ENCODE measurements at places on chromosomes 6 and 20. TPM values are rescaled to one million over a fixed set of nuclear protein-coding genes. Genes with fewer than 3 reads are reported as not detected.

GRCh38 chr6:146787876-146788508 is 189.2 kb downstream of the ADGB start:
- H3K36me3 ChIP-seq: no peaks in the 10 kb centered on the region
- H3K27ac ChIP-seq: no peak overlapping the region
- no peaks in the 10 kb centered on the region for H3K4me1 ChIP-seq
- no peak overlapping the region for H3K4me3 ChIP-seq
- peaks cover 3% of the 10 kb centered on the region for H3K27me3 ChIP-seq

GRCh38 chr20:47204008-47204849 is 152.3 kb downstream of the ZMYND8 start:
- H3K27ac ChIP-seq: no peak overlapping the region
- H3K4me3 ChIP-seq: no peak overlapping the region
- no peaks in the 10 kb centered on the region for H3K4me1 ChIP-seq
- DNase-seq: no peak
- peaks cover 4% of the 10 kb centered on the region for H3K36me3 ChIP-seq
- H3K27me3 ChIP-seq: no peaks in the 10 kb centered on the region

DNA sequence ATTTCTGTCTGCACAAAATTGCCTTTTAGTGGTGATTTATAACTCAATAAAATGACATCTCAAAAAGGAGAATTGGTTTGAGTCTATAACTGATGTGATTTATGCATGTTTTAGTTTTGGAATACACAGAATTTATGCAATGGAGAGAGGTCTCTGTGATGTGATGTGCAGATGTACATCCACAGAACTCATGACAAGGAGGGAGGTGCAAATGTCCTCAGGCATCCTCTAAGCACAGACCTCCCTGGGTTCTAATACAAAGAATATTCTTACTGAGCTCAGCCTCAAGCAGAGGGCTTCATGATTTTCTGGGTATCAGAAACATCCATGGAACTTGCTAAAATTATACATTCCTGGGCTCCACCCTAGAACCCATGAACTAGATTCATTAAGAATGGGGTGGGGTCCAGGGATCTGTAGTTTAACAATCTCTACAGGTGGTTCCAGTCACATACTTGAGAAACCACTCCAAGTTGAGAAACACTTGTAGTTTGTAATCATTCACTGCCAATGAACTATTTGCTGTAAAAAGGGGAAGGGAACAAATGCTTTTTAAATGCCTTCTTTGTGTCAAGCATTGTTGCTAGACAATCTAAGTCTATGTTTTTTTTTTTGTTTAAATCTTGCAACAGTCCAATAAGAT is 60.2 kb upstream of the NEDD9 start:
- peaks cover 21% of the 10 kb centered on the region for H3K36me3 ChIP-seq
- DNase-seq: no peak
- H3K27ac ChIP-seq: no peak overlapping the region

DNA sequence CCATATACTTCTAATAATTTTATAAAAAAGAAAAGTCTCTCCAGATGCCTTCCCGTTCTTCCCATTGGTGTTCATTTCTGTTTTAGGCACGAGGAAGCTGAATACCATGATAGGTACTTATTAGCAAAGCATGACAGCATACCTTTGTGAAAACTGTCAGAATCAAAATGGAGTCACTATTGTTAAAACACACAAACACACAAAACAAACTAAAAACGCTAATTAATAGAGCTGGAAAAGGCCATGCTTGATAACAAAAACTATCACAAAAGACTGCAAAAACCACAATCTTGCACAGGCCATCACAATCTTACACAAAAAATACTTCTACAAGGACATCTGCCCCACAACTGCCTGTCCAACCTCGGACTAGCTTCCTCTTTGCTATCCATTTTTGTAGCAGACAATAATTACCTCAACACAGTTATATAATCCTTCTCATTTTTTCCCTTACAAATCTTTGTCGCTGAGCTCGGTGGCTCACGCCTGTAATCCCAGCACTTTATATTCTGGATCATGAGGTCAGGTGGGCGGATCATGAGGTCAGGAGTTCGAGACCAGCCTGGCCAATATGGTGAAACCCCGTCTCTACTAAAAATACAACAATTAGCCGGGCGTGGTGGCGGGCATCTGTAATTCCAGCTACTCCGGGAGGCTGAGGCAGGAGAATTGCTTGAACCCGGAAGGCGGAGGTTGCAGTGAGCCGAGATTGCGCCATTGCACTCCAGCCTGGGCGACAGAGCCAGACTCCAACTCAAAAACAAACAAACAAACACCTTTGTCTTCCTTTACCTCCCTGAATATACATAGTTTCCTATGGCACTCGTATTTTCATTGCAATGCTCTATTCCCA is 3.2 kb upstream of the ABT1 start:
- DNase-seq: no peak
- peaks cover 15% of the 10 kb centered on the region for H3K27me3 ChIP-seq
- H3K4me1 ChIP-seq: peaks cover 8% of the 10 kb centered on the region
- H3K4me3 ChIP-seq: no peak overlapping the region
- H3K27ac ChIP-seq: no peak overlapping the region

DNA sequence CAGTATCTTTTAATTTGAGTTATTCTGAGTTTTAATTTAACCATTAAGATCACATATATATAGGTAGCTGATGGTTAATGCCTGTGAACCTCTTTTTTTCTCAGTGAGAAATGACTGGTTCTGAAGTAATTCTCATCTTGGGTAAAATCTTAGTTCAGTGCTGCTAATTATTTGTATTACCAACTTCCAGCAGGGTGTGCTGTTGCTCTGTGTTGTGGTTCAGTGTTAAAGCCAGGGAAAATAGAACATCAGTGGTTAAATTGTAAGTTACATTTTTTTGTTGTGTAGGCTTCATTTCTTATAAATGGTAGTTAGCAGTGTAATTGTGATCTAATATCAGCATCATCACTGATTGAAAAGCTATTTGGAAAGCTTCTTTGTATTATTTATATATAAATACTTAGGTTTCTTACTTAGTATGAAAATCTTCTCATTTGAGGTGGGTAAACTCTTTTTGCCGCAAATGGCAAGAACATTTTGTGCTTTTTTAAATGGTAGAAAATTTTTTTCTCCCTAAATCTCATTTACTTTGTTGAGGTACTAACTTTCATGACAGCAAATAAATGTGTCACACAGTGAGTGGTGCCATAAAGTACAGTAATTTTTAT is 43.7 kb downstream of the CDC5L start:
- no peaks in the 10 kb centered on the region for H3K27me3 ChIP-seq
- no peaks in the 10 kb centered on the region for H3K4me1 ChIP-seq
- H3K36me3 ChIP-seq: no peaks in the 10 kb centered on the region
- H3K27ac ChIP-seq: no peak overlapping the region
- H3K4me3 ChIP-seq: no peak overlapping the region
- peak; percentile 25 for DNase-seq

GRCh38 chr20:3670511-3670910 is 7.3 kb upstream of the GFRA4 start:
- H3K27me3 ChIP-seq: peaks cover 6% of the 10 kb centered on the region
- H3K27ac ChIP-seq: no peak overlapping the region
- peaks cover 2% of the 10 kb centered on the region for H3K4me1 ChIP-seq
- H3K36me3 ChIP-seq: no peaks in the 10 kb centered on the region
- DNase-seq: no peak
- no peak overlapping the region for H3K4me3 ChIP-seq

Gene MRPS26
- total RNA-seq: 37.8 TPM

Gene NTSR1
- total RNA-seq: 0.33 TPM

Gene EYS
- total RNA-seq: not detected

Gene TNFRSF6B
- 1.2 TPM for total RNA-seq
